ENCODE measurements at places on chromosomes 16 and 17.

DNA sequence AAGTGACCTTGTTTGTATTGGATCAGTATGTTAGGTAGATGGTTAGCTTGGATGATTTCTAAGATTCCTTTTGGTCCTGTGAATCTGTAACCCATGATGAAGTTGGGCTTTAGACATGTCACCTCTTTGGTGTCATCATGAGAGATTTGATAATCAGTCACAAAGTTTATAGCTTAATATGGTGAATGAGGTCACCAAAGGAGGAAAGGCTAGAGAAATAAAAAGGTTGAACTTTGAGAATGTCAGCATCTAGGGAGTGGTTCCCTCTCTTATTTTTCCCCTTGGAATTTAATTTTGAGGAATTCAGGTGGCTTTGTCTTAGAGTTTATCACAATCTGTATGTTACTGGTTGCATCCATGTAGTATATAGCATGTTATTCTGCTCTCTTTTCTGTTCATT is 45.3 kb downstream of the NLK start:
- no peak for DNase-seq

DNA sequence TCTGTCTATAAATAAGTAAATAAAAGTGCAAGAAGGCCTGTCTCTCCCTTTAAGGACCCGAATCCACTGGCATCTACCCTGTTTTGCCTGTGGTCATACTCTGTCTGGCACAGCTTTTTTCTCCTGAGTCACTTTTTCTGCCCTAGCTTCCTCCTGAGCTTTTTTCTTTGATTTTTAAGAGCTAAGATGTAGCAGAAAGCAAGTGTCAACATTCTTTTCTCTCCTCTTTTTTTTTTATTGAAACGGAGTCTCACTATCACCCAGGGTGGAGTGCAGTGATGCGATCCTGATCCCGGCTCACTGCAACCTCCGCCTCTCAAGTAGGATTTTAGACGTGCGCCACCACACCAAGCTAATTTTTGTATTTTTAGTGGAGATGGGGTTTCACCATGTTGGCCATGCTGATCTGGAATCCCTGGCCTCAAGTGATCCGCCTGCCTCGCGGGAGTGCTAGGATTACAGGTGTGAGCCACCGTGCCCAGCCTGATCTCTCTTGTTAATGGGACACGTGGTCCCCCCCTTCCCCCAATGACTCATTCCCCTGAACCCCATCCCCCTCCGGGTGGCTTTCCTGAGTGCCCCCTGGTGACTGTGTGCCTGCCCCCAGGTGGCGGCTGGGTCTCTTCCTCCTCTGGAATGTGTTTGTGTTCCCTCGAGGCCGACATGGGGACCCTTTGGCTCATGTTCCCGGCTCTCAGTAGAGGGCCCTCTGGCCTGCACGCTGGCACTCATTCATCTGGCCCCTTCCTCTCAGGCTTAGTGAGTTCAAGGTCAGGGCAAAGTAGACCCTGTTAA is 14.2 kb downstream of the C16orf90 start:
- DNase-seq: peak; percentile 69

DNA sequence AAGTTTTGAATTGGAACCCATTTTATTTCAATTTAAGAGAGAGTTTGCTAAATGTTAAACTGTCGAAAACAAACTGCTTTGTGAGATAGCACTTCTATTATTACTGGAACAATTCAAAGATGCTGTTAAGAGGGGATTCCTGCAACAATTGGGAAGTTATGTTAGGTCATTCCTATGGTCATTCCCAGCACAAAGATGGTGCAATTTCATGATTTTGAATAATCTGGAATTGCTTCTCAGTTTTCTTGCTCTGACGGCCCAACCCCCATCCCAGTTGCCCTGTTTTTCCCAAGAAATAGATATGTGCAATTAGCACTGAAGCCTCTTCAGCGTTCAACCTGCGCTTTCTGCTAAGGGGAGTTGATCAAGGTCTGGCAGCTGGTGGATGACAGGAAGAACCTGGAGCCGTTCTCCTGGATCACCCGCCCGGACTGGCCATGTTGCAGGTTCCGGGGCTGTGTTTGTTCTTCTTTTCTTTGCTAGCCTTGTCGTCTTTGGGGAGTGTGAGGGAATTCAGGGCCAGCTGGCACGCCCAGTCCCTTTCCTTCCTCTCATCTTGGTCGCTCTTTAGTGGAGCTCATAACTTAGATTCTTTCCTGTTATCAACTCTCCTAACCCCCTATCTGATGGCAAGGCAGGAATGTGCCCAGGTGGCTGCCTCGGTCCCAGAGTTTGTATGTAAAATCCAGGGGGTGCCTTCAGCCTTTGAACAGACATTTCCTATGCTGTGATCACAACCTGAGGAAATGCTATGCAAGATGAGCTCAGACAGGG is 29.0 kb upstream of the IRF8 start:
- no peak for DNase-seq

- DNase-seq: peak; percentile 95
These were observed at the start of gene STARD3 for GRCh38 chr17:39636927-39637736. TSS of gene STARD3 (plus strand) at chr17:39637144. CDS start at chr17:39653532, 16,388 bp downstream.

- DNase-seq: peak; percentile 86
These were observed 117.4 kb downstream of the IRF8 start for GRCh38 chr16:86016201-86016965.

- DNase-seq: no peak
These were observed 4.7 kb downstream of the KLHDC4 start for GRCh38 chr16:87761060-87761459.

GRCh38 chr17:62601471-62601870 is 26.0 kb upstream of the MRC2 start:
- no peak for DNase-seq

DNA sequence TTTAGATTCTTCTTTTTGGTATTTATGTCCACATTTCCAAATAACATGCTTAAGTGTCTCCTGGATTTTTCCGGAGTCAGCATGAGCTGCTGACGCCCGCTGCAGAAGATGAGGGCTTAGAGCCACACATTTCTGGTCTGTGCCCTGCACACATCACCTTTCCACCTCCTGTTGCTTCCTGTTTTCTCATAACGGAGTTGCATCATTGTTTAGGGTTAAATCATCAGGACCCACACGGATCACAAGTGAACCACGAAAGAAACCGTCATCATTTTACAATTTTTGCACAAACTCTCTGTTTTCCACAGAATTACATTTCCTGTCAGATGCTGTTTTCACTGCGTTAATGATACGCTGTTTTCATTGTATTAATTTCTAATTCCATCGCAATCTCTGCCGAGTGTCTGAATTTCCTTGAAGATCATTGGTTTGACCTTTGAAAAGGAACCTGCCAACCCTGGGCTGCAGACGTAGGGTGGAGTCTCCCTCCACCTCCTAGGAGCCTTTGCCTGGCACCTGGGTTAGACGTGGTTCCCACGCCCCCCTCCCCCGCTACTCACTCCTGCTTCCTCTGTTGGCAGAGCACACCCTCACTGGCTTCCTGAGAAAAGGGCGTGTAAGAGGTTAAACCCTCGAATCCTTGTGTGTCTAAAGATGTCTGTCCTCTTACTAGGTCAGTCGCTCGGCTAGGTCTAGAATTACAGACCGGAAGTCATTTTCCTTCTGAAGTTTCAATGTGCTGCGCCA is 68.2 kb downstream of the RNF213 start:
- no peak for DNase-seq

- DNase-seq: peak; percentile 3
These were observed 7.3 kb upstream of the GFOD2 start for GRCh38 chr16:67726106-67727034.

GRCh38 chr17:65054602-65055001 is 1.9 kb downstream of the GNA13 start:
- no peak for DNase-seq

DNA sequence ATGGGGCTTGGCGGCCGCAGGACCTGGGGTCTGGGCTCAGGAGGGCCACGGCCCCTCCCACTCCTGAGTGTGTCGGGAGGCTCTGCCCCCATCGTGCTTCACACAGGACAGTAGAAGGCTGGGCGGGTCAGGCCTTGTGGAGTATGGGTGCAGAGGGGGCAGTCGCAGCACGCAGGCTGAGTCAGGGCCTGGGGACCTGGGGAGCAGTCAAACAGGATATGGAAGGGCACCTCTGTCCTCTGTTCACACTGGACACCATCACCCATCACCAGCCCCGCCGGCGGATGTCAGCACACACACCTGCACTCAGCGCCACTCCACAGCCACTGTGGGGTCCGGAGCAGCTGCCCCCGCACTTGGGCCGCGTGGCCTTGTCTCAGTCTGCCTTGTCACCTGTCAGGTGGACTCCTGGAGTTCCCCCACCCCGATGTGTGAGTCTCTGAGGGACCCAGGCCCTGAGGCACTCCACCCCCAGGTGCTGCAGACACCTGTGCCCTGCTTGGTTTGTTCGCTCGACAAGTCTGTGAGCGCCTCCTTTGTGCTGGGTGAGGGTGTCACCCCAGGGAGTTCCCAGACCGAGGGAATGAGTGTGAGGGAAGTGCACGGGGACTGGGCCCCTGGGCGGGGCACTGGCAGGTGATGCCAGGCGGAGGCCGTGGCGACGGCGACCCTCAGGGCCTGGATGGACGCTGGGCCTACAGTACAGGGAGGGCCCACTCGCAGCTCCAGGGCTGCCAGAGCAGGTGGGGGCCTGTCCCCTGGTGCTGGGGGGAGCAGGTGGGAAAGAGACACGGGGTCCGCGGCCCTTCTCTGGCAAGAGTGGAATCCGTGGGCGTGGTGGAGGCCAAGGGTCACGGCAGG is 31.7 kb downstream of the ZFPM1 start:
- DNase-seq: no peak

GRCh38 chr16:69327585-69328310 is 2.6 kb downstream of the PDF start:
- DNase-seq: no peak

DNA sequence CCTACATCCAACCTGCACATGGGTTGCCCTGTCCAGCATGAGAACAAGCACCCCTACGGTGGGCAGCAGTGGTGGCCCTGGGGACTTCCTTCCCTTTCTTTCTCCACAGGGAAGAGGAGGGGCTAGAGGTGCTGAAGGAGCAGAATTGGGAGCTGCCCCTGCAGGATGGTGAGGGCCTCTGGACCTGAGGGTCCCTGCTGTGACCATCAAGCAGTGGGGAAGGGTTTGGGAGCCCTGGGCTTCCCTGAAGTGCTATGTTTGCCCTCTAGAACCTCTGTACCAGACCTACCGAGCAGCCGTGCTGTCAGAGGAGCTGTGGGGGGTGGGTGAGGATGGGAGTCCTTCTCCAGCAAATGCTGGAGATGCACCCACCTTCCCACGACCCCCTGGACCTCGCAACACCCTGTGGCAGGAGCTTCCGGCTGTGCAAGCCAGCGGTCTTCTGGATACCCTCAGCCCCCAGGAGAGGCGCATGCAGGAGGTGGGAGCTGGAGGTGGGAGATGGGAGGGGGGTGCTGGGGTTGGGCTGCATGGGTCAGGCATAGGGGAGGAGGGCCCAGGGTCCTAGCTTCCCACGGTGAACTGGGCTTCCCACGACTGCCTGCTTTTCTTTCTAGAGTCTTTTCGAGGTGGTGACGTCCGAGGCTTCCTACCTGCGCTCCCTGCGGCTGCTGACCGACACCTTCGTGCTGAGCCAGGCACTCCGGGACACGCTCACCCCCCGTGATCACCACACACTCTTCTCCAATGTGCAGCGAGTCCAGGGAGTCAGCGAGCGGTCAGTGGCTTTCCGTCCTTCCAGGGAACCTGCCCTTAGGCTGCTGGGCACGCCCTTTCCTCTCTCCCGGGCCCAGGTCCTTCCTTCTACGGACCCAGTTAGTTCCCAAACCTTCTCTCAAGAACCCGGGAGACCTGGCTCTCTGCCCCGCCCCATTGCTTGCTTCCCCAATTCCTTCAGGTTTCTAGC is 5.0 kb downstream of the ARHGEF15 start:
- peak; percentile 62 for DNase-seq

- no peak for DNase-seq
These were observed 787.4 kb downstream of the KCNJ2 start for GRCh38 chr17:70956726-70957125.

DNA sequence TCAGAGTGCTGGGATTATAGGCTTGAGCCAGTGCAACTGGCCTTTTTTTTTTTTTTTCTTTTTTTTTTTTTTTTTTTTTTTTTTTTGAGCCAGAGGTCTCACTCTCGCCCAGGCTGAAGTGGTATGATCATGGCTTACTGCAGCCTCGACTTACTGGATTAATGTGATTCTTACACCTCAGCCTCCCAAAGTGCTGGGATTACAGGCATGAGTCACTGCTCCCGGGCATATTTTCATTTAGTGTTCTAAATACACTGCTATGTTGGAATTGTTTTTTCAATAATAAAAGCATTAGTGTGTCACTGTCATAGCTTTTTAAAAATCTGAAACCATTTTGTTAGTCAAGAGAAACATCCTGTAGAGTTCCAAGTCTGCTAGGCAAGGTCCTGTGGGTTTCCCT is 40.3 kb downstream of the NDE1 start:
- no peak for DNase-seq

DNA sequence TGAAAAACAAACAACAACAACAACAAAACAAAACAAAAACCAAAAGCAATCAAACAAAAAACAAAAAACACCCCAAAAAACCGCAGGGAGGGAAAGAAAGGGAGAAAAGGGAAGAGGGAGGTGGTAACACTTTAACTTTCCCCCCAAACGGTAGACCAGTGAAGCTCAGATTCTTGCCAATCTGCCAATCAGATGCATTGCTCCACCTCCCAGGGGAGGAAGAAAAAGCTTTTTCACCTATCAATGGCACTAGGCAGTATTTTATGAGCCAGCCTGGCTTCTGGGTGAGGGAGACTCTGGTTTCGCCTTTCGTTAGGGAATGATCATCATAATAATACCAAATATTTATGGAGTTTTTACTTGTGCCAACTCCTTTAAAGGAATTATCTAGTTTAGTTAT is 94.1 kb downstream of the GPR139 start:
- no peak for DNase-seq

DNA sequence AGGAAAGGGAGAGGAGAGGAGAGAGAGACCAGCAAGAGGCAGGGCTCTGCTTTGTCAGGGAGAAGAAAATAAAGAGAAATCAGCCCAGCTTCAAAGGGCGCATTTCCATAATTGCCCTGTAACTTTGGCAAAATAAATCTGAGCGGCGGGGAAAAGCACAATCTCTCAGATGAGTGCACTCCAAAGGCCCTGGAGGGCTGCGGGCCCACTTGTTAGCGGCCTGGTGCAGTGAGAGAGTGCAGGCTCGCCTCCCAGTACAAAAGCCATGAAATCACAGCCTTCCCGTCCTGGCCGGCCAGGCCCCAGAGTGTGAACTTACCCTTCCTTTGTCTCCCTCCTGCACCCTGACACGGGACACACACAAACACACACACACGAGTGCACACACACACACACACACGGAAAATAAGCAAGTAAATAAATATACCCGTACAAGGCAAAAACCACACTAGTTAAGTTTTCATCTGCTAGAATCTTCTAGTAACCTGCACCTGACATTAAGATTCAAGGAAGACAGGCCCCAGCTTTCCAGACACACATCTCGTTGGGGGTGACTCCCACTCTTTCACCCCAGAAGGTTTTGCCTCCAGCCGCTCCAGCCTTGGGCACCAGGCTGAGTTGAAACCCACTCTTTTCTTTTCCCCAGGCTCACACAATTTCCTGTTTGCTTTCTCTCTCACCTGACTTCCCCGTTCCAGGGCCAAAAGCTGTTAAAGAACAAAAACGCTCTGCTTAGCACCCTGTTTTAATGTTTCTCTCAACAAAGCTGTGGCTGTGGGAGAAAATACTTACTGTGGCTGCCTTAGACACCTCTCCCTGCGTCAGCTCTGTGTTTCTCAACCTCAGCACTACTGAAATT is 8.5 kb downstream of the IRX3 start:
- DNase-seq: no peak

Measured in iPS-NIHi11 (cell line).